ENCODE measurements at places on chromosomes 16 and 17. TPM values are rescaled to one million over a fixed set of nuclear protein-coding genes. Genes with fewer than 3 reads are reported as not detected.

METTL2A gene
- 11.3 TPM for total RNA-seq

SEC14L1 gene
- 42.3 TPM for total RNA-seq

DHRS7C gene
- not detected for total RNA-seq

CSH1 gene
- not detected for total RNA-seq

WSCD1 gene
- 0.72 TPM for total RNA-seq

KRT28 gene
- not detected for total RNA-seq

RASL10B gene
- 1.4 TPM for total RNA-seq

TNFSF13 gene
- total RNA-seq = 11.4 TPM

TBC1D3I gene
- not detected for total RNA-seq

ZNF668 gene
- total RNA-seq = 15.9 TPM

EVPLL gene
- not detected for total RNA-seq

TMEM170A gene
- total RNA-seq = 11.2 TPM

CCT6B gene
- 2.4 TPM for total RNA-seq

TEX2 gene
- total RNA-seq = 23.7 TPM

TP53TG3B gene
- total RNA-seq = 0.16 TPM

CDRT15L2 gene
- not detected for total RNA-seq

ARHGAP23 gene
- 30.3 TPM for total RNA-seq

NPIPA8 gene
- 22.9 TPM for total RNA-seq

KNOP1 gene
- 6.0 TPM for total RNA-seq

TMC8 gene
- total RNA-seq = not detected

CD300LG gene
- not detected for total RNA-seq

DCAF7 gene
- 31.6 TPM for total RNA-seq

SPATA22 gene
- not detected for total RNA-seq

GGT6 gene
- total RNA-seq = not detected

FAM83G gene
- total RNA-seq = 9.7 TPM

CCL3 gene
- total RNA-seq = not detected

TBC1D3D gene
- total RNA-seq = 0.18 TPM

ZNF750 gene
- total RNA-seq = not detected

CNGB1 gene
- total RNA-seq = not detected

EFCAB5 gene
- not detected for total RNA-seq

LRRC37A3 gene
- 2.1 TPM for total RNA-seq

SERPINF2 gene
- 0.65 TPM for total RNA-seq

KRT25 gene
- total RNA-seq = not detected

PDIA2 gene
- total RNA-seq = 0.18 TPM
